ENCODE measurements at places on chromosomes 13 and 19.

GRCh38 chr19:17424743-17425365 is 5.0 kb downstream of the MVB12A start:
- DNase-seq: no peak

DNA sequence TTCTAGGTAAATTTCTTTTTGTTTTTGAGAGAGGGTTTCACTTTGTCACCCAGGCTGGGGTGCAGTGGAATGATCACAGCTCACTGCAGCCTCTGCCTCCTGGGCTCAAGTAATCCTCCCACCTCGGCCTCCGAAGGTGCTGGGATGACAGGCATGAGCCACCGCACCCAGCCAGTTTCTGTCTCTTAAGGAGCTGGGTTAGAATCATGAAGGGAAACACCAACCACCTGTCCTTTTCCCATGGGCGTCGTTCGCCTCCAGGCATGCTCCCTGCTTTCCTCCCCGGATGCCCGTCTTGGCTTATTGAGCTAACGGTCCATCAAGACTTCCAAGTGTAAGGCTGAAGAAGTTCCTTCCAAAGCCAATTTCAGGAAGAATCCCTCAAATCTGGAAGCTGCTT is 85.9 kb downstream of the SOX1 start:
- no peak for DNase-seq

- DNase-seq: no peak
Measured at GRCh38 chr19:10984166-10984735, 23.4 kb downstream of the SMARCA4 start.

DNA sequence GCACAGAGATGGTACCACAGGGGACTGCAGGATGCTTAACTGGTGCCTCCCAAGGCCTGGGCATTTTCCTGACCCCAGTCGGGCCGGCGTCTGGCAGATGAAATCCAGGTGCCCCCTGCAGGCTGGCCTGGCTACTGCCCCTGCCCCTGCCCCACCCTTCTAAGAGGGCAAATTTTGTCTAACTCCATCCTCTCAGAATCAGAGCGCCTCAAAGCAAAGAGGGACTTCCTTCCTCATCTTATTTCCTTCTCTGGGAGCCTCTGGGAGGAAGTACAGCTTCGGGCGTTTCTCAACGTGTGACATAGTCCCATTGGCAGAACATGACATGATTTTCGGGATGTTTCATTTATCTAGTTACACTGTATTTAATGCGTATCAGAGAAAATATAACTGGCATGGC is 2.7 kb downstream of the PRKACA start:
- DNase-seq: peak; percentile 52

GRCh38 chr13:46182491-46182877 is 507 bp upstream of the LCP1 start:
- peak; percentile 23 for DNase-seq

DNA sequence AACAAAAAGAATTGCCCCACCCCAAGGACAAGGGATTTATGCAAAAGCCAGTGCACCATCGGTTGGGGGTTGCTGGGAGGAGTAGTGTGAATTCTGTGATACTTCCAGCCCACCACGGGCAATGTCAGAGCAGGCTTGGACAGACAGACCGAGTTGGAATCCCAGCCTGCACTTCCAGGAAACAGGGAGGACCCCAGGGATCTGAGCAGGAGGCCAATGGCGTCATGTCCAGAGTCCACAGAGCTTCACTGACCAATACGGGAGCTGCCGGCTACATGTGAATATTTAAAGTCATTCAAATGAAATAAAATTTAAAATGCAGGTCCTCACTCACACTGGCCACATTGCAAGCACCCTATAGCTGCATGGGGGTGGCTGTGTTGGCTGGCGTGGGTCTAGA is 10.9 kb downstream of the ZNRF4 start:
- no peak for DNase-seq

DNA sequence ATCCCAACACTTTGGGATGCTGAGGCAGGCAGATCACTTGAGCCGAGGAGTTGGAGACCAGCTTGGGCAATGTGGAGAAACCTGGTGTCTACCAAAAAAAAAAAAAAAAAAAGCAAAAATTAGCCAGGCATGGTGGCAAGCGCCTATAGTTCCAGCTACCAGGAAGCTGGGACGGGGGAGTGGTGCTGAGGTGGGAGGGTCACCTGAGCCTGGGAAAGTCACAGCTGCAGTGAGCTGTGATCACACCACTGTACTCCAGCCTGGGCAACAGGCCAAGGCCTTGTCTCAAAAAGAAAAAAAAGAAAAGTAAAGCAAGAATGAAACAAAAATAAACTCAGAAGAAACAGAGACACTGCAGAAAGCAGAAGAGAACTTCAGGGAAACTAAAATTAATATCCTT is 31.6 kb downstream of the MTRF1 start:
- DNase-seq: no peak

- DNase-seq: peak; percentile 67
Measured at GRCh38 chr19:1513499-1514294, 878 bp upstream of the ADAMTSL5 start.

- DNase-seq: no peak
Measured at GRCh38 chr13:60001889-60002288, 161.8 kb downstream of the DIAPH3 start.

DNA sequence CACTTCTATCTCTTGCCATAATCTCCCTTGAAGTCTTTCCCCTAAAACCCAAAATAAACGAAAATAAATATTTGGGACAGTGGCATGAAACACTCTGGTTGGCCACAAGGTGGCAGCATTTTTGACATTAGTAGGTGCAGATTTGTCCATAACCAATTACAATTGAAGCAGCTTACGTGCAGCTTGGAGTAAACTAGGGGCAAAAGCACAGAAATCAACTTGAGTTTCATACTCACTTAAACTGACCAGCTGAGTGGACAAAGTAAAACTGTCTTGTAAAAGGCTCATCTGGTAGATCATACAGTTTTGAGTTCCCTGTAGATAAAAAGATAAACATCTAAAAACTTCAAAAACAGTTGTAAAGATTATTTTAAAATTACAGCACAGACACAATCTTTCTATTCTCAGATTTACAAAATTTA is 18.8 kb downstream of the PDCD5 start:
- DNase-seq: peak; percentile 85

- DNase-seq: peak; percentile 52
Measured at GRCh38 chr13:29472332-29472961, 123.0 kb downstream of the SLC7A1 start.

GRCh38 chr19:17873786-17874757 is 2.3 kb downstream of the SLC5A5 start:
- DNase-seq: no peak

DNA sequence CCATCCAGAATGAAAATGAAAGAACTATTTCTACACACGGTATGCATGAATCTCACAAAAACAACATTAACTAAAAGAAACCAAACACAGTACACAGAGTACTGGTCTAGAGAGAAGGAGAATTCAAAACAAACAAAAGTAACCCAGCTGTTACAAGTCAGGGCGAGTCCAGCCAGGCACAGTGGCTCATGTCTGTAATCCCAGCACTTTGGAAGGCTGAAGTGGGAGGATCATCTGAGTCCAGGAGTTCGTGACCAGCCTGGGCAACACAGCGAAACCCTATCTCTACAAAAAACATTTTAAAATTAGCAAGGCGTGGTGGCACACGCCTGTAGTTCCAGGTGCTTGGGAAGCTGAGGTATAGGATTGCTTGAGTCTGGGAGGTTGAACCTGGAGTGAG is 1.7 kb upstream of the PSMC4 start:
- DNase-seq: no peak

- DNase-seq: no peak
Measured at GRCh38 chr19:5181329-5181728, 159.3 kb downstream of the PTPRS start.

- no peak for DNase-seq
Measured at GRCh38 chr19:30450835-30451321, 78.7 kb downstream of the ZNF536 start.

DNA sequence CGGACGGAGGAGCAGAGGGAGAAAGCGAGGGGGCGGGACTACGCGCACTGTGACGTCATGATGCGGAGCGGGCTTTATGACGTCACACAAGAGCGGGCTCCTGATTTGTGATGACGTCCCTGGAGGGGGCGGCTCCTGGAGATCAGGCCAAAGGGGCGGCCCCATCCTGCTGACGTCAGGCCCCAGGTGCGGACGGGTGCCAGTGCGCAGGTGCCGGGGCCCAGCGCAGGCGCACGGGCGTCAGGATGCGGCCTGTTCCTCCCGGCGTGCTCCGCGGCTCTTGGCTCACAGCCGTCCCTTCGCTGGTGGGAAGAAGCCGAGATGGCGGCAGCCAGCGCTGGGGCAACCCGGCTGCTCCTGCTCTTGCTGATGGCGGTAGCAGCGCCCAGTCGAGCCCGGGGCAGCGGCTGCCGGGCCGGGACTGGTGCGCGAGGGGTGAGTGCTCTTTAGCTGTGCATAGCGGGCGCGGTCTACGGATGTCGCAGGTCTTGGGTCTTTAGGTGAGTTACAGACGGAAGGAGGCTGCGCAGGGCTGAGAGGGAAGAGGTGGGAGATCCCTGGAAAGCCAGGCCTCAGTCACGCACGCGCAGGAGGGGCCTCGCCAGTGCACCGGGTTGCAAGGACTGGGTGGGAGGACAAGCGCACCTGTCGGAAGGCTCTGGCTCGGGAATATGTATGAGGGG is at the start of the genes EMC10 and GARIN5A:
EMC10 (plus strand) TSS at position 284 of the 683 bp plus-strand sequence; CDS start at position 322, 38 bp downstream.
GARIN5A (minus strand) TSS at position 625 of the 683 bp plus-strand sequence; CDS start at position 165, 460 bp downstream.
- peak; percentile 80 for DNase-seq

DNA sequence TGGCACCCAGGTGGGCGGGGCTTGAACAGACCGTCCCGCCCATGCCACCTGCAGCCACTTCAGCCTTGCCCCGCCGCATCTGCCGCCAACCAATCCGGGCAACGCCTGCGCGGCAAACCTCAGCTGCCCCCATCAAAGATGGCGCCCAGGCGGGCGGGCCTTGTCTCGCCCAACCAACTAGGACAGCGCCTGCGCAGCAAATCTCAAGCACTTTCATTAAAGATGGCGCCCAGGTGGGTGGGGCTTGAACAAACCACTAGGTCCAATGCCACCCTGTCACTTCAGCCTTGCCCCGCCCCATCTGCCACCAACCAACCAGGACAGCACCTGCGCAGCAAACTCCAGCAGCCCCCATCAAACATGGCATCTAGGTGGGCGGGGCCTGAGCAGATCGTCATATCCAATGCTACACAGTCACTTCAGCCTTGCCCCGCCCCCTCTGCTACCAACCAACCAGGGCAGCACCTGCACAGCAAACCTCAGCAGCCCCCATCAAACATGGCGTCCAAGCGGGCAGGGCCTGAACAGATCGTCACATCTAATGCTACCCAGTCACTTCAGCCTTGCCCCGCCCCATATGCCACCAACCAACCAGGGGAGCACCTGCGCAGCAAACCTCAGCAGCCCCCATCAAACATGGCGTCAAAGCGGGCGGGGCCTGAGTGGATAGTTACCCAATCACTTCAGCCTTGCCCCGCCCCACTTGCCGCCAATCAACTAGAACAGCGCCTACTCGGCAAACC is 1.4 kb downstream of the PEG3 start:
- no peak for DNase-seq

DNA sequence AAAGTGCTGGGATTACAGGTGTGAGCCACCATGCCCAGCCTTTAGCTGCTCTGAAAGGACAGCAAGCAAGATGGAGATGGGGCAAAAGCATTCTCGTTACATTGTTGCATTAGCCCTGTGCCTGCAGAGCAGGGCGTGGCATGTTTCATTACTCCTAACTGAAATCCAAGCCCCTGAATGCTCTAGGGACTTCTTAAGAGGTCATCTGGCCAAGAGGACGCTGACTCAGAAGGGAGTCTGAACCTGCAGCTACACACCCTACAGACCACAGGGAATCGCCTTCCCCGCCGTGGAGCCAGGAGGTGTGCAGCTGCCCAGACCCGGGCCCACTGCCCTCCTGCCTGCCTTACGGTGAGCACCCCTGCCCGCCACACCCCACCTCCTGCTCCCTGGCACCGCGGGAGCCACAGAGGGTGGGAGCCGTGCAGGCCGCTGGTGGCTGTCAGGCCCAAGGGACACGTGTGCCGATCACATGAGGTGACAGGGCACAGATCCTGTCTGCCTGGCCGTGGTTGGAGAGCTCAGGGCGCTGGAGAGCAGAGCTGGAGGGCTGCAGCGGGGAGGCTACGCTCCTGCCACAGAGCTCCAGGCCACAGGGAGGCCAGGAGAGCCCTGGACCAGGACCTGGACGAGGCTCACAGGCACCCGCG is 27.2 kb downstream of the ADPRHL1 start:
- DNase-seq: no peak

GRCh38 chr13:79374578-79374977 is 31.5 kb downstream of the RBM26 start:
- no peak for DNase-seq

DNA sequence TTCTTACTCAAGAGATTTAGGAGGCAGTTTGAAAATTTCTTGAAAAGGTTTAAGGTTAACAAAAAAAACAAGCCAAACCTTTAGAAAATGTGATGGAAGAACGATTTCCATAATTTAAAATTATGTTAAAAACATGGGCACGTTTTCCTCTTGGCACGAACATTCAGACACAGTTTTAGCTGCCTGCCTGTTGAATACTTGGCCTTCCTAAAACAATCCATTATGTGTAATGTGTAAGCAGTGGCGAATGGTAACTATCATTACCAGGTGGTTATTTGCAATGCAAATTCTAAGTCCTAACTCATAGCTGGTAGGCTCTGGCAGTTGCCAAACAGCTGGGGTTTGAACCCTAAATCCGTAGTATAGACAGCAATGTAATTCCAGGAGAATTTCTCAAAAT is 1425.7 kb upstream of the SLC10A2 start:
- DNase-seq: no peak

DNA sequence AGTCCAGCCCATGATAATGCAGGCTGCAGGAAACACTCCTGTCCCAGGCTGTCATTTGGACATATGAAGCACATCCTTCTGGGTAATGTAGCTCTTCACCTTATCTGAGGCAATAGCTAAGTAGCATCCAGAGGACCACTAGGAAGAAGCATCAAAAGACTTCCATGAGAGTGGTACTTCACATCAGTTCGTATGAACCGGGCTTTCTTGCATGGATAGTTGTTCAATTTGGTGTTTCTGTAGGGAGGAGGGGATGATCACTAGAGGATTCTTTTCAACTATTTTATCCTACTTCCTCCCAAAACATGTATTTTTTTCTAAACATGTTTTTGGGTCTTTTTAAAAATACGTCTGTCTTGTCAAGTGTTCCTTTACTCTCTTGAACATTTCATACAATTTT is 12.9 kb downstream of the ZNF302 start:
- DNase-seq: no peak

DNA sequence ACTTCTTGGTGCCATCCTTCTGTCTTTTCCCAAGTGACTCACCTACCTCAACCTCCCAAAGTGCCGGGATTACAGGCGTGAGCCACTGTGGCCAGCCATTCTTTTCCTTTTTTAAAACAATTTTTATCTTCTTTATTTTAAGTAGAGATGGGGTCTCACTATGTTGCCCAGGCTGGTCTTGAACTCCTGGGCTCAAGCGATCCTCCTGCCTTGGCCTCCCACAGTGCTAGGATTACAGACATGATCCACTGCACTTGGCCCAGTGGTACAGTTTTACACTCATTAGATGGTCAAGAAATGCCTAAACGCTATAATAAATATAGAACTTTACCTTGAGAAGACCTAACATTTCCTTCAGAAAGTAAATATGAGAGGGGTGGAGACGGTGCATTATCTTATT is 24.5 kb downstream of the GP6 start:
- DNase-seq: no peak

- DNase-seq: peak; percentile 16
Measured at GRCh38 chr19:13430790-13431582, 75.3 kb downstream of the CACNA1A start.
